ENCODE measurements at places on chromosomes 13 and 19. TPM values are rescaled to one million over a fixed set of nuclear protein-coding genes. Genes with fewer than 3 reads are reported as not detected.

- no peak for DNase-seq
Measured at GRCh38 chr13:80428349-80429096, 87.6 kb upstream of the SPRY2 start.

ZNF573 gene
- total RNA-seq = 4.9 TPM

GRCh38 chr13:76865996-76866503 lies 20.2 kb downstream of the KCTD12 start:
- no peak for DNase-seq

DNA sequence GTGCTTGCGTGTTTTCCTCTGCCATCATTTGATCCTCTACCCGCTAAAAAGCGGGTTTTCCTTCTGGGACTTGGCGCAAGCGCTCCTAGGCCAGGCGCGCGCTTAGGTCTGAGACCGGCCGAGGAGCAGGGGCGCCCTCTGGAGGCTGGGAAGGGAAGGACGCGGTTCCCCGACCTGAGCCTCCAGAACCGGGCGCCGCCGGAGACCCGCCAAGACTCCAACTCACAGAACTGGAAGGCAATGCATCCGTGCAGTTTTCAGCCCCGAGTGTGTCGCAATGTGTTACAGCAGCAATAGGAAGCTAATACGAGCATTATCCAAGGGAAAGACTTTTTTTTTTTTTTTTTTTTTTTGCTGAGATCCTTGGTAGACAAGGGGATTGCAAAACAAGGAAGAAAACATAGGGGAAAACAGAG lies 190.9 kb downstream of the COL4A1 start:
- DNase-seq = no peak

- no peak for DNase-seq
Measured at GRCh38 chr13:45185286-45185685, 15.6 kb downstream of the KCTD4 start.

DNA sequence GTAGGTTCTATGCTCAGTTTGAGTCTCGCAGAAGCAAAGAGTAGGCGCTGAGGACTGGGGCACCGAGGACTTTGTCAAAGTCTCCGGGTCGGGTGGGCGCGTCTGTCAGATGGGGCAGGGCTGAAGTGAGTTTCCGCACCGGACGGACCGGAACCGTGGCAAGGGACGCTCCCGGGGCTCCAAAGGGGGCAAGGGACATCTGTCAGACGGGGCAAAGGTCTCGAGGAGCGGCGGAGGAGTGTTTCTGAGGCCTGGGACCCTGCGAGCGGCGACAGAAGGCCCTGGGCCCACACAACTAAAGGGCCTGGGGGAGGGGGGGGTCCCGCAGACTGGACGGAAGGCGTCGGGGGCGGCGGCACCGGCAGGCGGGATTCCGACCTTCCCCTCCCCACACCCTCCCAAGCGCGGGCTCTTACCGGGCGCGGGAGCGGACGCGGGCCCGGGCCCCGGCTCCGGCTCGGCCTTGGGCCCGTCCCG lies 13.3 kb upstream of the AKAP8L start:
- DNase-seq = no peak

ZNF491 gene
- 2.5 TPM for total RNA-seq

DNA sequence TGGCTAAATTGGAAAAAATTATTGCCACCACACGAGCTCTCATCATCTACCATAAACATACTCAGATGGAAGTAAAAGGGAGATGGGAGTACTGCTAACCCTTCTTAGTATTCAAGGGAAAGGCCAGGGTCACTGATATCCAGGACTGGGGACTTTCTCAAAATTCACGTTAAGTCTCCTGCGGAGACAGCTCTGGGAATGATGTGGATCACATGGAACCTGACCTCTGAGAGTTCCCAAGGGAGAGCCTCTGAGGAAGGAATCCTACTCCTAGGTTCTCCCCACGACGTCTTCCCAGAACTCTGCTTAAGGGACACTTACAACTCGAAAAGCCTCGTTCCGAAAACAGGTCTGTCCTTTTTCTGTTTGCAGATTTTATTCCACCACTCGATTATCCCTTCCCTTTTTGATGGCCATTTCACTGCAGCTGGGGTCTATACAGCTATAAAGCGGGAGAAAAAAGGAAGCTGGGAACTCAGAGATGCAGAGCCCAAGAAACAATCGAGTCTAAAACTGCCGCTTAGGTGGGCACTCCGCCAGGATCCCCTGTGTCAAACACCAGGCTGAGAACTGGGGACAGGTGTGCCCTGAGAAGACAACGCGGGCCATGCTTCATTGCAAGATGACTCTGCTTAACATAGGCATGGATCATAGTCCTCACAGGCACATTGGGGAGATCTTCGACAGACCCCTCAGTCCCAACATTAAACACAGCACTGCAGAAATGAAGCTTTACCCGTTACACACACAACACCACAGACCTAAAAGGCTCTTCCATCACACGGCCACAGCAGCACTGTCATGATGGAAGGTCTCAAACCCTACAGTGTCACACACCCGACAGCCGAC lies 823 bp upstream of the ZNF567 start:
- peak; percentile 6 for DNase-seq

GRCh38 chr13:68808456-68808855 lies 1299.2 kb upstream of the ATXN8OS start:
- no peak for DNase-seq

DNA sequence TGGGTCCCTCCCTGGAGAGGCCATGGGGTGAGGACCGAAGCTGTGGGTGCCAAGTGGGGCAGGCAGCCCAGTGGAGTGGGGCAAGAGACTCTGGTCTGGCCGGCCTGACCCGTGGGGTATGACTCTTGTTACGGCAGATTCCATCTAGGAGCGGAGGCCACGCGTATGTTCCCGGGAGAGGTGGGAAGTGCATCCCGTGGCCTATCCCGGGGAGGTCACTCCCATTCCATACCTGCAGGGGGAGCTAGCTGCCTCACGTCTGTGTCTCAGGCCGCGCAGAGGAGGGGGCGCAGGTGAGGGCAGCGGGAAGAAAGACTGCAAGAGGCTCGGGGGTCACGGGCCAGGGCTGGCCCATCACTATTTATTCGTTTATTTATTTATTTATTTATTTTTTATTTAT lies 4.9 kb downstream of the CSNK1G2 start:
- no peak for DNase-seq
